GM13977 (cell line): ENCODE measurements at places on chromosomes 4 and X.

GRCh38 chrX:117138070-117138469, 675.3 kb upstream of the CT83 start:
- DNase-seq, result no peak

GRCh38 chr4:127120441-127121090, 512.2 kb upstream of the INTU start:
- no peak for DNase-seq

DNA sequence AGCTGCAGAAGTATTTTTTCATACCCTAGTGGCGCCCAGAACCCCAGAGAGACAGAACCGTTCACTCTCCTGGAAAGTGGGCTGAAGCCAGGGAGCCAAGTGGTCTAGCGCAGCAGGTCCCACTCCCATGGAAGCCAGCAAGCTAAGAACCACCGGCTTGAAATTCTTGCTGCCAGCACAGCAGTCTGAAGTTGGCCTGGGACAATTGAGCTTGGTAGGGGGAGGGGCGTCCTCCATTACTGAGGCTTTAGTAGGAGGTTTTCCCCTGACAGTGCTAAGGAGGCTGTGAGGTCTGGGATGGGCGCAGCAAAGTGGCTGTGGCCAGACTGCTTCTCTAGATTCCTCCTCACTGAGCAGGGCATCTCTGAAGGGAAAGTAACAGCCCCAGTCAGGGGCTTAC, 84.5 kb upstream of the ATXN3L start:
- no peak for DNase-seq

GRCh38 chr4:2698951-2699505, 57.1 kb downstream of the TNIP2 start:
- DNase-seq, result no peak

DNA sequence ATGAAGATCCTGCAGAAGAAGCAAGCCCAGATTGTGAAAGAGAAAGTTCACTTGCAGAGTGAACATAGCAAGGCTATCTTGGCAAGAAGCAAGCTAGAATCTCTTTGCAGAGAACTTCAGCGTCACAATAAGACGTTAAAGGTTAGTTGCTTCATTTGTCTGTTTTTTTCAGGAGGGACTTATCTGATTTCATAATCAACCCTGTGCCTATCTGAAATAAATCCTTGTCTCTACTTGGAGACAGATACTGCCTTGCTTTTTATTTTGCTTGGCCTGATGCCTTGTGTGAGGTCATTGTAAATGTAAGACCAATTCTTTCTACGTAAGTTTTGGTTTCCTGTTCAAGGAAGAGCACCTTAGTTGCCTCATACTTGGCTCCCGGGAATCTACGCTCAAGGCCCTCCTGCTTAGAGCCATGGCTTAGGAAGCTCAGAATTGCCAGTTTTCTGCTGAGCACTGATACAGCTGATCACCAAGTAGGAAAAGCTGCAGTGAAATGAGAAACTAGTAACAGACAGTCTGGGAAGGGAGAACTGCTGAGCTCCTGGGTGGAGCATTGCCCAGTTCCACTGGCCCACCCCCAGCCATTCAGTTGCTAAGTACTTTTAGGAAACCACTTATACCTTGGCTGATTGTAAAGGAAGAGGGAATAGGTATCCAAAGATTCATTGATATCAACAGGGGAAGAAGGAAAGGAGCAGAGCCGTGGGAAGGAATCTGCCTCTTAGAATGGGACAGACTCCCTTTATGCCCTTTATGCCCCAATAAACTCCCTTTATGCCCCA, 41.8 kb downstream of the RBBP7 start:
- no peak for DNase-seq

- DNase-seq, result no peak
Measured at GRCh38 chr4:93996895-93997294, 168.3 kb downstream of the ATOH1 start.

DNA sequence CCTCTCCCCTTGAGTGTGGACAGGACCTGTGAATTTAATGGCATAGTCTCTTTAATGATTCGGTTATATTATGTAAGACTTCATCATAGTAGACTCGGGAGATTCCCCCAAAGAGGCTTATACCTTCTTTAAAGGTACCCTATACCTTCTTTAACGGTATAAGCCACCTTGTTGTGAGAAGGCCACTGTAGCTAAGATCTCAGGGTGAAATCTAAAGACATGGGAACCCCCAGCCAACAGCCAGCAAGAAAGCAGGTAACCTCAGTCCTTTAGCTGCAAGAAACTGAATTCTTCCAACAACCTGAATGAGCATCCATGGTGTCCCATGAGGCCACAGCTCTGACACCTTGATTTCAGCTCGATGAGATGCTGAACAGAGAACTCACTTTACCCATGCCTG, 931 bp downstream of the DDX60 start:
- no peak for DNase-seq

DNA sequence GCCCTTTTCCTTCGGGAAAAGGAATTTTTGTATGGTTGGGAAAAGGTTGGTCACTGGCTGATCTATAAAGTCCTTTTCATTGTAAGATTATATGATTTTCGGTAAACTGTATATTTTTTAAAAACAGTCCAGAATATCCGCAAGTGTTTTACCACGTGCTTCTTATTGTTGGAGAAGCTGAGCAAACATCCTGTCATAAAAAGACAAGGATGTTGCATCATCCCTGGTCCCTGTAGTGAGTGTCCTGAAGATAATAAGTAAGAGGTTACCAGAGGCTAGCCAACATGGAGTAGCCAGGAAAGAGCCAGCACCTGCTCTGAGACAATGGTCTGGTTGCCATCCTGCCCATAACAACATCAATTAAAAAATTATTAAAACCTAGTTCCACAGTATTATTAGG, 5.1 kb downstream of the CXCL9 start:
- no peak for DNase-seq

DNA sequence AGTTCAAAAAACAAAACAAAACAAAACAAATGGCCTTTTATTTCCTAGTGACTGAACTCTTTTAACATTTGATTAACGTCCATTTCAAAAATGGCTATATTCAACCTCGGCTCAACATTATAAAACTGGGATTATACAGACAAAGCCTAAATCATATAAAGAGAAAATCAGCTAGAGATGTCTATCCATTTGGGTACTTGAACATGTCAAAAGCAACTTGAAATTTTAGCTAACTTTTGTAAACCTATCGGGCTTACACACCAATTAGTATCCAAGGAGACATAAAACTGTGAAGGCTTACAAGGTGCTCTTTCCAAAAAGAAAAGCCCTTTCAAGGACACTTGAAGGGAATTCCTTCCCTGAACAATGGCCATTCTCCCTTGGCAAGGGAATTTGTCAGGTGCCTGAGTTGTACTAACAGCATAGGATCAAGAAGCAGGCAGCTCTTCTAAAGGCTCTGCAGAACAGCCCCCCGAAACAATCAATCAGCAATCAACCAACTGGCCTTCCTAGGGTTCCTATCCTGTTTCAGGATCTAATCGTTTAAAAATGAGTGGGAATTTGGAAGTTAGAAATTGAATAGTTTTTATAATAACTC, 633.7 kb upstream of the HTR2C start:
- DNase-seq, result no peak

DNA sequence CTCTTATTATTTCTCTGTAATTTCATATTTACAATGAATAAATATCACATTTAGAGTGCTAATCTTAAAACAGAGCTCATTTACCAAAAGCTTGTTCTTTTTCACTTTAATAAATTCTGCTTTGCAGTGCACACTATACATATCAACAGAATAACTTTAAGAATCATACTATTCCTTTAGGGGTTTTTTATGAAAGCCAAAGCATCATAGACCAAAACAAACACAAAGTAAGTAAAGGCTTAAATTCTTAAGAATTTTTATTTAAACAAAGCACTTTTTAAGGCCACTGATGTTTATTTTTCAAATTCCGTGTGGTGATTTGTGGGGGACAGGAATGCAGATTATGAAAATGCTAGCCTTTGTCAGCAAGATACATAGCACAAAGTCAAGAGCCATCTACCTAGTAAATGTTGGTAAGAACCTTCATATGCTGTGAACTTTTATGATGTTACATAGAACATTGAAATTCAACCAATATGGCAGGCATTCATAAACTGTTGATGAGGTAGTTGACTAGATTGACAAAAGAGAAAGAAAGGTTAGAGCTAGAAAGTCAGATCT, 17.8 kb downstream of the TIGD2 start:
- DNase-seq, result no peak

DNA sequence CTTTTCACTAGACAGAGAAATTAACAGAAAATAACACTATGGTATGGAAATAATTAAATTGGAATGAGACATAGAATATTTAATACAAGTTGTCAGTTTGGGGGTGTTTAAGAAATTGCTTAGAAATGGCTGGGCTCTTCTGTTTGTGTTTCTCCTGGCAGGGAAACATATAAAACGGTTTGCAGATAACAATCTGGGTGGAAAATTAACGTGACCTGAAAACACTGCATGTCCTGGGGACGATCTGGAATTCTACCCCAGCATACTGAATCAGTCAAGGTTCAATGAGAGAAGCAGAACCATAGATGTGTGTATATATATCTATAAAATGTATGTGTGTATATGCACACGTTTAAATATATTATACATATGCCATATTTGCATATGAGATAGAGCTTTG, 109.8 kb downstream of the SPATA18 start:
- no peak for DNase-seq

DNA sequence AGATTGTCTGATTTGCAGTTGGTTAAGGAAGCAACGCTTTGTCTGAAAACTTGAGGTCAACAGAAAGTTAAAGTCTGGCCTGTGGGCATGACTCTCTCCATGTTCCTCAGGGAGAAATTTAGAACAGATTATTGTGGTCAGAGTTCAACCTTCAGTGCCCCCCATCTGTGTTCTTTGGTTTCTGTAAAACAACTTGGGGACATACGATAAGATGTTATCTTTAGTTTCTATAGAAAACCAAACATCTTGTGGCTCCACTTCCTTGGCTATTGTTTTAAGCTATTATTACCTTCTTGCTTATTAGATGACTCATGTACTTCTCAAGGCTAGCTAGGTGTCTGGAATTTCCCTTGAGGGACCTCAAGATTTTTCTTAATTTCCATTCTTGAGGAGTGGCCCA, 507.7 kb downstream of the PDHA2 start:
- DNase-seq, result no peak

GRCh38 chr4:140112576-140112975, 41.4 kb downstream of the MAML3 start:
- DNase-seq, result no peak

- peak; percentile 39 for DNase-seq
Measured at GRCh38 chr4:13546142-13546940, 2.0 kb upstream of the NKX3-2 start.

DNA sequence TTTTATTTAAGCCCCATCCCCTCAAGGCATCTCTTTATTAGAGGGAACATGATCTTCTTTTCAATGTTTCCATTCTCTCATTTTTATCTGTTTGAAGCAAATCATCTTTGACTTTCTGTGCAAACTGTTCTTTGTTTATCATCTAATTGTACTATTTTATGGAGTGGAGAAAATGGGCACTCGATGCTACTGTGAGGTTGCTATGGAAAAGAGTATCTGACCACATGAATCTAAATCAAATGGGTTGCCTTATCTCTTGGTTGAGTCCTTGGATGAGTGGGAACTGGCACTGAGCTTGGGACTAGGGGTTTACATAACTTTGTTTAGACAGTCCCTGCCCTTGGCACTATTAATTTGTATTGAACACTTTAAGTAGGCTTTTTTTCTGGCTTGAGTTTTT, 9.1 kb downstream of the OCRL start:
- no peak for DNase-seq

DNA sequence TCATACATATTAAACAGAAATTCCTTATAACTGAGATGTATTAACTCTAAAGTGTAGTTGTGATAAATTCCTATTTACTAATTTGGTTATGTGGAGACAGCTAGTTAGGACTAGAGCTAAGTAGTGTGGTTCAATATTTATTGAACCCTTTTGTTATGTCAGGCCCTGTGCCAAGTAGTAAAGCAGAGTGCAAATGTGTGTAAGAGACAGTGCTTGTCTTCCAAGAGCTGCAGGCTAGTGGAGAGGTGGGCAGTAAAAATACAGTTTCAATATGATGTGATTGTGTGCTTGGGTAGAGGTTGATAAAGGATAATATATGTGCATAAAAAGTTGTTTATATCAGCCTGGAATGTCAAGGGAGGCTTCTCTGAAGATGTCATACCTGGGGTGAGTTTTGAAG, 80.0 kb downstream of the TBC1D19 start:
- no peak for DNase-seq

GRCh38 chrX:72659723-72660122, 54.4 kb downstream of the PHKA1 start:
- DNase-seq, result no peak
